ENCODE measurements at places on chromosomes 1 and 21.

GRCh38 chr1:193338194-193338593, 151.8 kb upstream of the B3GALT2 start:
- peak; percentile 36 for DNase-seq

- DNase-seq = no peak
These were observed 27.2 kb downstream of the RASSF5 start for GRCh38 chr1:206534552-206534951.

GRCh38 chr1:88441022-88441421, 243.1 kb upstream of the PKN2 start:
- no peak for DNase-seq

DNA sequence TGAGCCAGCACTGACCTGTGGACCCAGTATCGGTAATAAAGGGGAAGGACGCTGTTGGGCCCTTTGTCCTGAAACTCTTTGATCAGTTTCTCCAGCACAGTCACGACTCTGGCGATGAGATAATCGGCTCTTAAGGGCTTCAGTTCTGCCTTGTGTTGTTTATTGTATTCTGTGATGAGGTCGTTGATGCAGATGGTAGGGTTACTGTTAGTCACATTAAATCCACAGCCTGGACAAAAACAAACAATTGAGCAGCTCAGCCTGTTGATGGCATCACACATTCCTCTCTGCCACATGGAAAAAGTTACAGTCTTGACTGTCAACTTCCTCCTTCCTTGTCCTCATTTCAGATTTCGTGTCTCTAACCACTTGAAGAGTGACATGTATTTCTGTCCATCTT, 57.6 kb downstream of the SIM2 start:
- peak; percentile 46 for DNase-seq

- DNase-seq = no peak
These were observed 1.5 kb downstream of the SLAMF6 start for GRCh38 chr1:160521554-160521953.

- DNase-seq = peak; percentile 34
These were observed 77.4 kb downstream of the S1PR1 start for GRCh38 chr1:101314244-101314643.

DNA sequence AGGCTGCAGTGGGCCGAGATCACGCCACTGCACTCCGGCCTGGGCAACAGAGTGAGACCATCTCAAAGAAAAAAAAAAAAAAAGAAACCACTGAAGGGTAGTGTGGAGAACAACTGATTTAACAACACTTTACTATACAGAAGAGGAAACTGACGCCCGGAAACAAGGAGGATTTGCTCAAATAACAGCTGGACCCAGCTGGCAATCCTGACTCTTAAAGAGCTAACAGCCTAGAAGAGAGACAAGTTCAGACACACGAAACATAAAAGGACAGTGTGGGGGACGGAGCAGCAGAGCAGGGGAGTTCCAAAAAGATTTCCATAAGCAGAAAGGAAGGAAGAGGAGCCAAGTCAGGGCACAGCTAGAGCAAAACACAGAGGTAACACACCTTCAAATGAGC, 4.4 kb downstream of the ECHDC2 start:
- no peak for DNase-seq

DNA sequence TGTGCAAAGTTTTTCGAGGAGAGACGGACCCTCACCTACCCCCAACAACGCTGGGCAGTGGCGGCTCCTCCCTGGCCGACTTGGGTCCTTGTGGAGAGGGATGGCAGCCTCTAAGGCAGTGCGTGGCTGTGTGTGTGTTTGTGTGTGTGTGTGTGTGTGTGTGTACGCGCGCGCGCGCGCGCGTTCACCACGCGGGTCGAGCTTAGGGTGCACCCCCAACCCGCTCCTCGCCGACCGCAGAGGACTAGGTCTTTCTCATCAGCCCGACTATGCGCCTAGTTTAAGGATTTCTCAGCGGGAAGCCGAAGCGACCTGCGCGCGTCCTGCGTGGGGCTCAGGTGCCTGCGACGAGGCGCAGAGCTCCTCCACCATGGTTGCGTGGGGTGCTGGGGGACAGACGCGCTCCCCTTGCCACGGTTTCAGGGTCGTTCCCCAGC, 940 bp downstream of the SOX13 start:
- peak; percentile 60 for DNase-seq

DNA sequence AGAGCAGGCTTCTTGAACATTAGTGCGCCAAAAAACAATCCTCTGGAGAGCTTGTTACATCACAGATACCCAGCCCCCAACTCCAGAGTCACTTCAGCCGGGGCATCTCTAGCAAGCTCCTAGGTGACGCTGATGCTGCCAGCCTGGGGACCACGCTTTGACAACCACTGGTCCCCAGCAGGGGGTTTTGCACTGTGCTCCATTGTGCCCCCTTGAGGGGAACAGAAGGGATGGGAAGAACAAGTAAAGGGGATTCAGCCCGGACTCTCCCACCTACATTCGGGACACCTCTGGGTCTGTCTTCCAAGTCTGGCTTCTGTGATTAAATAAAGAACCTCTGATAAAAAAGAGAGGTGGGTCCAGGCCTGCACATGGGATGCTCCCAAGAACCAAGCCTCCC, 60.4 kb downstream of the ATP5PO start:
- no peak for DNase-seq

GRCh38 chr1:96632045-96632664, 89.4 kb upstream of the PTBP2 start:
- no peak for DNase-seq

GRCh38 chr1:228148196-228148861, 1.4 kb upstream of the GJC2 start:
- DNase-seq = no peak

DNA sequence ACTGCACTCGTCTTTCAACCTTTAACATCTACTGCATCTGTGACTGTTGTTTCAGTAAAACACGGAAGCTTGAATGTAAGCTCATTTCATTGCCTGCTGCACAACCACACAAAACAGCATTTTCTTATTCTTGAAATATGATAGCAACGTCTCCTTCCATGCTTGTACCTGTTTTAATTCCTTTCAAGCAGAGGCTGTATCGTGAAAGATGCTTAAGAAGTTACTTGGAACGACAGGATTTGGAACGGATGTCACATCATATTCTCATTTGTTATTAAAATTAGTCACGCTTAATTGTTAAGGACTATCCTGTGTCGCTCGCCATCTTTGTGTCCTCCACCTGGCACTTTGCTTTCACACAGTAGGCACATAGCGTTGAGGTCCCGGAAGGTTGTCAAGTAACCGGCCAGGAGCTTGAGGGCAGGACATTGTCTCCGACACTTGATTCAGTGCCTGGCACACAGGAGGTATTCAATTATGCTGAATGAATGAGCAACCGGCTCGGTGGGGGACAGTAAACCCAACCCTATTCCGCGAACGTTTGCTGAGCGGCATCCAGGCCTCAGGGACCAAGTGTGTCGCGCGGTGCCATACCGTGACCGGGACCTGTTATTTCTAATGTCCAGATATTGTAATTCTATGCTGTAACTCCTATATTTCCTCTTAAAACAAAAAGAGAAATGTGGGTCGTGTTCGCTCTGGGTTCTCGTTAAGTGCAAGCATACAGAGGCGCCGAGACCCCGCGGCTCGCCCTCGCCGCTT, 499 bp upstream of the SH3GLB1 start:
- DNase-seq = peak; percentile 12

GRCh38 chr1:54774820-54775498, 10.6 kb upstream of the PARS2 start:
- peak; percentile 34 for DNase-seq

DNA sequence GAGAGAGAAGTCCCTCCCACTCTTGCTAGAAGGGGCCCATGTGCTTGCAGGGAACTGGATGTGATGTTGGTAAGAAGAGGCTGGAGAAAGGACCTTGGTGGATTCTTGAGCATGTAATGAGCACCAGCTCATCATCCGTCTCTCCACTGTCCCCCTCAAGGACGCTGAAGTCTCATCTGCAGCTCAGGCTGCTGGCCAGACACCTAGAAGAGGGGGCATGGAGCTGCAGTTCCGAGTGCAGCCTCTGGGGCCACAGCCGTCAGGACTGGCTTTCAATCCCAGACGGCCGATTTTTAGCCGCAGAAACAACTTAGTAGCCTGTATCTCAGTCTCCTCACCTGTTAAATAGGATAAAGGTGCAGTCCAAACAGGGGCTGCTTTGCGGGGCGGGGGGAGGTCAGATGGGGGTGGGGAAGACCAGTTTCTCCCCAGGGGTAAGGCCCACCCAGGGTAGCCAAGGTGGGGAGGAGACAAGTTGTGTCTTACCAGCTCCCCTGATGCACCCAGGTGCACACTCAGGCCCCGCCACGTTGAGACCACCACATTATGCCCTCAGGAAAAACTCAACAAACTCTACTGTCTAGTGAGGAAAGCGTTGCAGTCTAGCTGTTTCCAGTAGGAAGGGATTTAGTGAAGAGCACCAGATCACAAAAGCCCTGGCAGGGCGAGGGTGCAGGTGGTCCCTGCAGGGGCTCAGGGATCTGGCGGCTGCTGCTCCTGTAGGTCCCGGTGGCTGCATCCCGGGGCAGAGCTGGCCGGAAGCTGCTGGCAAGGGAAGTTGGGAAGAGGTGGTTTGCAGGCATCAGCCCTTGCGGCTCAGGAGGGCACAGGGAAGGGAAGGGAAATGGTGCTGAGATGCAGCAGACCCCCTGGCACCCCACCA, 29.5 kb downstream of the LDLRAP1 start:
- peak; percentile 54 for DNase-seq

- DNase-seq = no peak
These were observed 13.4 kb upstream of the OLFML3 start for GRCh38 chr1:113965703-113966412.
